Activated T-helper 1 cell treated with anti-CD3 and anti-CD28 coated beads, Interleukin-12 subunit alpha, Interleukin-12 subunit beta, Interleukin-2, Interleukin-4 antibody, amounts not matched to agents 30 ng/mL and 10 ng/mL and 1 ng/mL, durations not matched to agents 14 hours and 24 hours and 36 hours (primary cell): ENCODE measurements at places on chromosomes 5 and 9. TPM values are rescaled to one million over a fixed set of nuclear protein-coding genes. Genes with fewer than 3 reads are reported as not detected.

DNA sequence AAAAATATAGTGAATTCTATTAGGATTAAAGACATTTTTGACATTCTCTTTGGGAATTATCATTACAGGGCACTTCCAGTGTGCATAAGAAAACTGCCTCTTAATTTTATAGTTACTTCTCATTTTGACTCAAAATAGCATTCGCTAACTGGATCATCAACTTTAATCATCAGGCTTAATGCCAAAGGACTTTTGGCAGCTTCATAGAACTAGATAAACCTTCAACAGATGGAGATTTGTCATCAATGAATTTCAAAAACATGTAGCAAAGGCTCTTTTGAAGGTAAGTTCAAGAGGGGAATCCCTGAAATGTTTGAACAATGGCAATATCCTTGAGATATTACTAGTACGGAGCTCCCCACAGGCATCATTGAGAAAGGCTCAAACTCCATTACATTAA, 447.2 kb downstream of the PDE4D start:
- no peak for DNase-seq

GRCh38 chr9:80085668-80086067, 513.9 kb downstream of the TLE4 start:
- DNase-seq = no peak

DNA sequence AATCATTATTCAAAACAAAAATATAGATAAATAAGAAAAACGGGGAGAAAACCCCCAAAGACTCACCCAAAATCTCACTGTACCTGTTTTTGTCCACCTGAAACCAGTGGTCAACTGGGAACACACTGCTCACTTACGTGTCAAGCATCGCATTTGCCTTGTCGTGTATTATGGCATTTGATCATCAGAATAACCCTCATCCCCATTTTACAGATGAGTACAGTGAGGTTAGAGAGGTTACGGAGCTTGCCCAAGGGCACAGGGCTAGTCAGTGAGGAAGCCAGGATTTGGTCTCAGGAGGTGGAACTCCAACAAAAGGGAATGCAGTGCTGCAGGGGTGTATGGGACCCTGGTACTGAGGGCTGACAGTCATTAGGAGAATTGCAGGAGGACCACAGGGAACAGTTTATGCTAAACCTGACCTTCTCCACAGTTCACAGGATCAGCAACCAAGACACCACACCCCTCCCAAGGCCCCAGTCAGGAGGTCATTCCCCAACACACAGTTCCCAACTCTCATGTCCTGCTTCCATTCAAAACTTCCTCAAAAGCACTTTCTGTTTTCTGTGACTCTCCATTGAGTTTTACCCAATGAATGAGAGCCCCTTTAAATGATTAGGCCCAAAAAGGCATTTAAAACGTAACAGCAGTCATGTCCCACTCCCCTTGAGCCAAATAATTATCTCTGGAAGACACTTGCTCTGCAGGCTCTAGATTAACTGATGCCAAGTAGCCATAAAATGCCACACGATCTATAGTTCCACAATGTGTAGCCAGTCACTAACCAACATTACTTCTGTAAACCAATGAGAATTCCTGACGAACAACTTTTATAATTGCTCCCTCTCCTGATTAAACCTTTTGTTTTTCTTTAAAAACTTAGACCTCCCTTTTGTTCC, 50.8 kb downstream of the CTSL start:
- DNase-seq = no peak

The HAPLN1 gene
- total RNA-seq = not detected in 2 replicates

DNA sequence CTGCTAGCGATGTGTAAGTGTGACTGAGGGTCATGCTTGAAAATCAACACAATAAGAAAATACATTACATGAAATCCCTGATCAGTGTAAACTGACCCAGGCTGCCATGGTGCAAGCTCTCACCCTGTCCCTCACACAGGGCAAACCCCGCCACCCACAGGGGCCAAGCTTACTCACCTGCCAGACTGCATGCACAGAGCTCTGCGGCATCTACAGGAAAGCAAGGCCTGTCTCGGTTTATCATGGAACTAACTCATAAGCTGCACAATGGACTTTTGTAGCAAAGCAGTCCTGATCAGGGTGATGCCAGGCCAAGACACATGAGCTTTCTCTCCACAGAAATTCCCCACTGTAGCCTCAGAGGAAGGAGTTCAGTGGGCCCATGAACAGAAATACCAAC, 9.7 kb downstream of the IPPK start:
- DNase-seq = no peak

DNA sequence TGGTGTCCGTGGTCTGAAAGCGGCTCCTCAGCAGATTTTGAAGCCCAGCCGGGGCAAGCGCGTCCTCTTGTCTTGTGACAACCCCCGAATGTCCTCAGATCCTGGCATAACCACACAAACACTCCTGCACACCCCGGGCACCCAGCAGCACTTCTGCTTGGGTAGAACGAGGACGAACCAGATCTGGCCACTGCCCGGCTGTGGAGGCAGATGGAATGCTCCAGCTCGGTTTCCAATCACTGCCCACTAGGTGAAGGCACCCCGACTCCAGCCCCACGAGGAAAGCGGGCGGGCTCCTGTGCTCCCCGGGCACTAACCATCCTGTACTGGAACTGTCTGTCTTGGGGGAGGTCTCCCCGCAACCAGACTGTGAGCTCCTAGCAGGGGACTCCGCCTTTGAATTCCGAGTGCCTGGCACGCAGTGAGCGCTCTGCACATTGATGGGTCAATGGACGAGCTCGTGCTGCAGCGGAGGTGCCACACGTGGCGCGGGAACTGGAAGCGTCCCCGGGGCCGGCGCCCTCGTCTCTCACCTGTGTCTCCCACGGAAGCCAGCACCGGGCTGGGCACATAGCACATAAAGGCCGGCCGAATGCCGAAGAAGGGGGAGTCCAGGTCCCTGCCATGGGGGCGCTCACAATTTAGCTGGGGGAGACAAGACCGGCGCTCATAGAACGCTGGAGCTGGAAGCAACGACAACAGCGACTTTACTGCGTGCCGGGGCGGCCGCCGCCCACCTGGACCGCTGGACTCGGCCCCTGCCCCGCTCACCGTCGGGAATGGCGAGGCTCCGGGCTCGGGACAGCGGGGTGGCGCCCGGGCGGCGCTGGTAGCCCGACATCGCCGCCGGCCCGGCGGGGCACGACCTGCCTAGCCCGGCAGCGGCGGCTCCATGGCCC, 608 bp downstream of the ENTR1 start:
- DNase-seq = peak; percentile 9

DNA sequence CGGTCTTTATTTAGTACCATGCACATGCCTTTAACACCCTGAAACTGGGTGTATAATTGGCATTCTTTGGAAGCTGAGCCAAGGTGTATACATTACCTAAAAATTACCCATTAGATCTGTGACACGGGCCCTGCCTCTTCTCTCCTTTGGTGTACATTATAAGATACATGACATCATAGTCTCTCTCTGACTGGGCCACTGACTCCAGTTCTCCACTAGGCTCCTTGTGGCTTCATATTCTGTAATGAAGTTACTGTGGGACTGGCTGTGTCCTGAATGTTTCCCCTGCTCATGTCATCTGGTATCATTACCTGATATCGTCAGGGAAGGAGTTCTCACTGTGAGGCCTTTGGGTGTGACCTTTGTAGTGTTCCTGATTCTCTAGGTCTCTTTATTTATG, 65.5 kb downstream of the NREP start:
- no peak for DNase-seq

The PKD2L2 gene
- total RNA-seq = not detected in 2 replicates

The RANBP17 gene
- total RNA-seq = not detected in 2 replicates
